ENCODE measurements at places on chromosomes 7 and 10. TPM values are rescaled to one million over a fixed set of nuclear protein-coding genes. Genes with fewer than 3 reads are reported as not detected.

Gene TMEM270
- not detected for total RNA-seq

Gene IL2RA
- total RNA-seq: not detected

Gene CHN2
- 36.4 TPM for total RNA-seq

Gene TUBAL3
- 0.27 TPM for total RNA-seq

Gene CCT6A
- 125 TPM for total RNA-seq

Gene TAS2R40
- not detected for total RNA-seq

Gene RELN
- total RNA-seq: 390 TPM

Gene PMPCB
- 56.3 TPM for total RNA-seq

Gene CDHR3
- total RNA-seq: 21.7 TPM

Gene SPDYE8
- not detected for total RNA-seq

Gene GPR26
- total RNA-seq: 12.0 TPM

Gene FAM20C
- total RNA-seq: 19.8 TPM

Gene MMD2
- 5.2 TPM for total RNA-seq

Gene CCDC172
- total RNA-seq: not detected

Gene LSM8
- 68.8 TPM for total RNA-seq

Gene GARIN1A
- 1.9 TPM for total RNA-seq

Gene PAPOLB
- total RNA-seq: 3.9 TPM

Gene WEE2
- 0.45 TPM for total RNA-seq

Gene ANKRD7
- 9.3 TPM for total RNA-seq

Gene AGAP6
- 8.3 TPM for total RNA-seq

Gene STOX1
- total RNA-seq: 16.2 TPM

Gene HMX2
- not detected for total RNA-seq

Gene BAZ1B
- total RNA-seq: 43.6 TPM

Gene ITGA8
- 19.8 TPM for total RNA-seq

Gene SFTPA1
- 4.4 TPM for total RNA-seq

Gene PPP1R17
- 4.4 TPM for total RNA-seq

Gene RALA
- total RNA-seq: 26.9 TPM

Gene DRGX
- not detected for total RNA-seq

Gene CLEC2L
- total RNA-seq: 3.8 TPM

Gene HOXA9
- total RNA-seq: not detected

Gene DCLRE1C
- total RNA-seq: 11.1 TPM

Gene NPTX2
- 41.8 TPM for total RNA-seq

Gene TWIST1
- total RNA-seq: 2.7 TPM

Gene EIF5AL1
- total RNA-seq: 0.09 TPM

Gene PSMC2
- total RNA-seq: 45.9 TPM

Gene PTTG1IP2
- total RNA-seq: not detected

Gene LOXL4
- total RNA-seq: 0.27 TPM

Measured in cerebellum (tissue), 4 donors.